Thymus (tissue), 14 donors: ENCODE measurements at places on chromosomes 6 and 20.

- no peak for DNase-seq
These were observed 23.6 kb downstream of the SLC35D3 start for GRCh38 chr6:136945711-136946121.

DNA sequence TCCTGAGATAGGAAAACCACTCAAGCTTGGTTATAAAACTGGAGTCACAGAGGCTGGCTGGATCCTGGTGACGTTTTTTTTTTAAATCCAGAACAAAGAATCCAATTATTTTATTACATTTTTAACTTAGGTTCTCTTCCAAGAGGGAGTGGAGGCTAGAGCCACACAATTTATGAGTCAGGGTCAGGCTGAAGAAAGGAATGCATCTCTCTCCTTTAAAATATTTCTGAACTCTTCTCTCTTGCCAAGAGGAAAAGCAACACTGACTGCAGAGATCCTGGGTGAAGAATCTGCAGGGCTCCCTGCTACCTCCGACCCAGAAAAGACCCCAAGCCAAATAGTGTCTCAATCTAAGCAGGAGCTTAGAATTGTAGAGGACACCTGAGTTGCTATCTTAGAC lies 88.5 kb upstream of the SSTR4 start:
- no peak for DNase-seq

- no peak for DNase-seq
These were observed 63.9 kb upstream of the PDE10A start for GRCh38 chr6:165726965-165727381.

DNA sequence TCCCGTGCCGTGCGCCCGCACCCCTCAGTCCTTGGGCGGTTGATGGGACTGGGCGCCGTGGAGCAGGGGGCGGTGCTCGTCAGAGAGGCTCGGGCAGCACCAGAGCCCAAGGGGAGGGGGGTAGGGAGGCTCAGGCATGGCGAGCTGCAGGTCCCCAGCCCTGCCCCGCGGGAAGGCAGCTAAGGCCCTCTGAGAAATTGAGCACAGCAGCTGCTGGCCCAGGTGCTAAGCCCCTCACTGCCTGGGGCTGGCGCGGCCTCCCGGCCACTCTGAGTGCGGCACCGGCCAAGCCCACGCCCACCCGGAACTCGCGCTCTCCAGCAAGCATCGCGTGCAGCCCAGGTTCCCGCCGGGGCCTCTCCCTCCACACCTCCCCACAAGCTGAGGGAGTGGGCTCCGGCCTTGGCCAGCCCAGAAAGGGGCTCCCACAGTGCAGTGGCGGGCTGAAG lies 16.4 kb downstream of the SOX4 start:
- DNase-seq, result no peak

- DNase-seq, result no peak
These were observed 135.5 kb downstream of the MYLK4 start for GRCh38 chr6:2615251-2615650.

GRCh38 chr6:2183246-2183645 lies 62.2 kb downstream of the GMDS start:
- DNase-seq, result no peak

GRCh38 chr6:42251911-42252637 lies 34.4 kb upstream of the MRPS10 start:
- DNase-seq, result no peak

GRCh38 chr6:39836606-39837005 lies 44.4 kb downstream of the DAAM2 start:
- no peak for DNase-seq

GRCh38 chr6:36355819-36356218 lies 19.1 kb upstream of the BNIP5 start:
- DNase-seq, result no peak

- DNase-seq, result no peak
These were observed at the start of gene SYNE1 for GRCh38 chr6:152637296-152638047. SYNE1 (minus strand) TSS chr6:152637362; CDS start chr6:152628331, 9,031 bp downstream.

DNA sequence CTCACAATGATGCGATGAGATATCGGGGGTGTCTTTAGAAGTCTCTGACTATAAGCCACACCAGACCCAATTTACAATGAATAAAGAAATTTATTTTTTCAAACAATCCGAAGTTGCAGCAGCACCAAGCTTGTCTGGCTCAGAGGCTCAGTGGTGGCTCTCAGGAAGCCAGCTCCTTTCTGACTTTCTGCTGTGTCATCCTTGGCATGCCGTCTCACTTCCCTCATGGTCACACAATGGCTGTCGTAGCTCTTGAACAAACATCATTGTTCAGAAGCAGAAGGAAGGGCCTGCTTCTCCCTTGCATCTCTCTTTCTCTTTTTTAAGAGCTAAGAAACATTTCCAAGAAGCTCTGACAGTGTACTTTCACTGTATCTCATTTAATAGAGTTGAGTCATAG lies 299.0 kb downstream of the DOK5 start:
- DNase-seq, result no peak

- DNase-seq, result no peak
These were observed 195.0 kb upstream of the MARCKS start for GRCh38 chr6:113662093-113662665.

- no peak for DNase-seq
These were observed 1.7 kb downstream of the MICAL1 start for GRCh38 chr6:109453594-109454495.

DNA sequence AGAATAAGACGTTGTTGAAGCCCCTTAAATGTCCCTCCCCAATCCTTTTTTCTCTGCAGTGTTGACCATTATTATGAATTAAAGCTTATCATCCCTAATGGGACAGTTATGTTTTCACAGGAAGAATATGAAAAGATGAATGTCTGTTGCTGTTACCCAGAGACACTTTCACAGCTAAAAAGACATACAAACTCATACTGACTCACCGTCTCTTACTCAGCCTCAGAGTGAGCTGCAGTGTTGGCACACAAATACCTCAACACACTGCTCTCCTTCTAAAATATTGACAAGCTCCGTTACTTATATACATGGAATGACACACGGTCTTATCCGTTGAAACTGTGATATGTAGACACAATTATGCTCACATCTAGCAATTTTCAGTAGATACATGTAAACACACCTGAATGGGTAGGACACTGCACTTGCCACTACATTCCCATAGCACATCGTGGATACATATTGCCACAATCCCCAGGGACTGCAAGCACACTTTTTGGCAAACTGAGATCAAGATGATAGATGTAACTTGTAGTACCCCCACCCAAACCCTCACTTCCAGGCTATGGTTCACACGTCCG lies 9.6 kb upstream of the SAPCD1 start:
- DNase-seq, result no peak

DNA sequence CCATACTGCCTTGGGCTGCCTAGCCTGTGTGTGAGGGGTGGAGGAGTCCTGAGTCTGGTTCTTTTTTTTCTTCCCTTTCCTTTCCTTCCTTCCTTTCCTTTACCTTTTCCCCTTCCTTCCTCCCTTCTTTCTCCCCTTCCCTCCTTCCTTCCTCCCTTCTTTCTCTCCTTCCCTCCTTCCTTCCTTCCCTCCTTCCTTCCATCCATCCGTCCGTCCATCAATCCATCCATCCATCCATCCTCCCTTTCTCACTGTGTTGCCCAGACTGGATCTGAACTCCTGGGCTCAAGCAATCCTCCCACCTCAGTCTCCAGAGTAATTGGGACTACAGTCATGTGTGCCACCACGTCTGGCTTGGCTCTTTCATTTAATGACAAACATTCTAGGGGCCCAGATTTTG lies 750.7 kb upstream of the CHD6 start:
- DNase-seq, result no peak

- no peak for DNase-seq
These were observed 515.5 kb downstream of the COL12A1 start for GRCh38 chr6:74690365-74690764.

- no peak for DNase-seq
These were observed 402.1 kb downstream of the ARHGAP18 start for GRCh38 chr6:129307845-129308244.

- no peak for DNase-seq
These were observed 164.9 kb downstream of the PLCB4 start for GRCh38 chr20:9233804-9234203.

DNA sequence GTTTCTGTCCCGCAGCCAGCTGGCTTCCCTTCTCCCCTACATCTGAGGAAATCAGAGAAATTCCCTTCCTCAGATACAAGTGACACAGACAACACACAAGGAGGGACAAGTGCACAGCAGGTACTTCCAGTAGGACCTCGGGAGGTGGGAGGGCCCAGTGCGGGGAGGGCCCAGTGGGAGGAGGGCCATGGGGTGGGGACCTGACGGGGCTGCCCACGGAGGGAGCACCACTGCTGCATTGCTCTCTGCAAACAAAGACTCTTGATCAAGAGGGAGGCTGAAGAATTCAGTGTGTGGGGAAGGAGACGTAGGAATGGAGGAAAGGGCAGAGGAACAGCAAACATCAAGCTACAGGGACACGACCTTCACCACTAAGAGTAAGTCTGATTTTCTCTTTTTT lies 9.0 kb downstream of the TAP2 start:
- DNase-seq, result no peak

DNA sequence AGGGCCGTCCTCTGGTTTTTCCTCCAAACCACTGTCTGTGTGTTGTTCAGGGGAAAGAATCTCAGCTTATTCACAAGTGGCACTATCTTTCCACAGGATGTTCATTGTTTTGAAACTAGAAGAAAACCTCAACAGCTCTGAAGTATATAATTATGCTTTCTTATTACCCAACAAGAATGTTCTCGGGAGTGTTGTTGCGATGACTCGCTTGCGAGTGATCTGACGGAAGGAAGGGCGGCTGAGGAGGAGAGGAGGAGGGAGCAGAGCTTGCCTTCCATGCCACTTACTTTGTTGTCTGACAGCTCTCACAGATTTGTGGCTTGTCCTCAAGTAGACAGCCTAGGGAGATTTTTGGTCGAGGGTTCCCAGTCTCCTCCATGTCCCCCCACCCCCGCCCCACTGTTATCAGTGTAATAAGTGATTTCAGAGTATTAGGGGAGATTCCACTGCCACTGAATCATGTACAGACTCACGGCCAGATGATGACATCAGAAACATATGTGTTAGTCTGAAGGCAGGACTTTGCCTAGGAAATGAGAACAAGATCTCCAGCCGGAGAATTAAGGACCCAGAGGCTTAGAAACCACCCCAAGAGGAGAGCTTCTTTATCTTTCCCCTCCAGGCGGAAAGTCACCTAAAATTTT lies 80.7 kb upstream of the CCN6 start:
- no peak for DNase-seq

GRCh38 chr6:115514656-115515055 lies 546.0 kb downstream of the FRK start:
- no peak for DNase-seq

- no peak for DNase-seq
These were observed 83.5 kb downstream of the SCML4 start for GRCh38 chr6:107740496-107741190.

GRCh38 chr6:13284646-13285045 lies 43.7 kb downstream of the TBC1D7 start:
- no peak for DNase-seq

- DNase-seq, result no peak
These were observed 109.4 kb upstream of the ARMC2 start for GRCh38 chr6:108738684-108739416.

GRCh38 chr20:51358032-51358724 lies 184.3 kb downstream of the NFATC2 start:
- no peak for DNase-seq

DNA sequence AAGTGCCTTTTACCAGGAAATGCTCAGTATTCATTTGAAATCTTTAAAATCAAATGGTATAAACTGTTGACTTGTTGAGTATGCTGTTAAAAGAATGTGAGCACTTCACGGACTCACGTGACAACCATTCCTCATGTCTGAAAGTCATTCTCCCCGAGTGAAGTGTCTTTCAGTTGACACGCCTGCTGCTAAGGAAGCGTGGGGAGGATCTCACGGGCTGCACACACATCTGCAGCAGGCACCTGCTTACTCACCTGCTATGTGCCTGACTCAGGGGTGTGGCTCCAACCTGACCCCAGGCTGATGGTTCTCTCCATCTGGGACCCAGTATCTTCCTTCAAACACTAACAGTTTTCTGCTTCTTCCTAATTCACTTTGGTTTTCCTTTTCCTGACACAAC lies 32.7 kb downstream of the WDR27 start:
- no peak for DNase-seq

DNA sequence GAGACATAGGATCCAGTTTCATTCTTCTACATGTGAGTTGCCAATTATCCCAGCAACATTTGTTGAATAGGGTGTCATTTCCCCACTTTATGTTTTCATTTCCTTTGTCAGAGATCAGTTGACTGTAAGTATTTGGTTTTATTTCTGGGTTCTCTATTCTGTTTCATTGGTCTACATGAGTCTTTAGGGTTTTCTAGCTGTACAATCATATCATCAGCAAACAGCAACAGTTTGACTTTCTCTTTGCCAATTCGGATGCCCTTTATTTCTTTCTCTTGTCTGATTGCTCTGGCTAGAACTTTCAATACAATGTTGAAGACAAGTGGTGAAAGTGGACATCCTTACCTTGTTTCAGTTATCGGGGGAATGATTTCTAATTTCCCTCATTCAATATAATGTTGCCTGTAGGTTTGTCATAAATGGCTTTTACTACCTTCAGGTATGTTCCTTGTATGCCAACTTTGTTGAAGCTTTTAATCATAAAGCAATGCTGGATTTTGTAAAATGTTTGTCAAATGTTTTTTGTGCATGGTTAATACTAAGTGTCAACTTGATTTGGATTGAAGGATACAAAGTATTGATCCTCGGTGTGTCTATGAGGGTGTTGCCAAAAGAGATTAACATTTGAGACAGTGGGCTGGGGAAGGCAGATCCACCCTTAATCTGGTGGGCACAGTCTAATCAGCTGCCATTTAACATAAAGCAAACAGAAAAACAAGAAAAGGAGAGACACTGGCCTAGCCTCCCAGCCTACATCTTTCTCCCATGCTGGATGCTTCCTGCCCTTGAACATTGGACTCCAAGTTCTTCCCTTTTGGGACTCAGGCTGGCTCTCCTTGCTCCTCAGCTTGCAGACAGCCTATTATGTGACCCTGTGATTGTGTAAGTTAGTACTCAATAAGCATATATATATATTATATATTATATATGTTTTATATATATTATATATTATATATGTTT lies 23.3 kb downstream of the MICA start:
- DNase-seq, result no peak

GRCh38 chr6:28944412-28944865 lies 20.7 kb upstream of the TRIM27 start:
- no peak for DNase-seq

DNA sequence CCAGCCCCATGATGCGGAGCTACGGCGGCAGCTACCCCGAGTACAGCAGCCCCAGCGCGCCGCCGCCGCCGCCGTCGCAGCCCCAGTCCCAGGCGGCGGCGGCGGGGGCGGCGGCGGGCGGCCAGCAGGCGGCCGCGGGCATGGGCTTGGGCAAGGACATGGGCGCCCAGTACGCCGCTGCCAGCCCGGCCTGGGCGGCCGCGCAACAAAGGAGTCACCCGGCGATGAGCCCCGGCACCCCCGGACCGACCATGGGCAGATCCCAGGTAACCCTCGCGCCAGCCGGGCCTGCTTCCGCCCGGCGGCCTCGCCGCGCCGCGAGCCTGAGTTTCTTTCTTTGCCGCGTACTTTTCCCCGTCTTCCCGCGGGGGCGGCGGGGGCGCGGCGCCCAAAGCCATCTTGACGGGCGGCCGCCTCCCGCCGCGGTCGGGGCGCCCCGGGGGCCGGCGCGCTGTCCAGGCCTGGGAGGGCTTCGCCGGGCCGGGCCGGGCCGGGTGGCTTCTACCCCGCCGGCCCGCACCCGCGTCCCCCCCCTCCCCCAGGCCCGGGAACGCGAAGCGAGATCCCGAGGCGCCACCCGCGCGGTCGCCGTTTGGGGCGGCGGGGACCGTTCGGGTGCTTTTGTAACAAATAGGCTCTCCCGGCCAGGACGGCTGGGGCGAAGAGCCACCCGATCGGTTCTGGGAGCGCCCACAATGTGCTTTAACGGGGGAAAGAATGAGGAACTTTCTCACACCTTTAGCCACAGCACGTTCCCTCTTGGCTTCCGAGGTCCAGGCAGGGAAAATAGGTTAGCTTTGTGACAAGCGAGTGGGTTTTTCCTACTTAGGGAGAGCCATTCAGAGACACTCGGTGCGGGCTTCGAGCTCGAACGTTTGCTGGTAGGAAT lies 2.3 kb downstream of the ARID1B start:
- no peak for DNase-seq
